ENCODE measurements at places on chromosomes 13 and 19.

GRCh38 chr19:7869453-7869909, 4.7 kb downstream of the PRR36 start:
- DNase-seq: no peak

DNA sequence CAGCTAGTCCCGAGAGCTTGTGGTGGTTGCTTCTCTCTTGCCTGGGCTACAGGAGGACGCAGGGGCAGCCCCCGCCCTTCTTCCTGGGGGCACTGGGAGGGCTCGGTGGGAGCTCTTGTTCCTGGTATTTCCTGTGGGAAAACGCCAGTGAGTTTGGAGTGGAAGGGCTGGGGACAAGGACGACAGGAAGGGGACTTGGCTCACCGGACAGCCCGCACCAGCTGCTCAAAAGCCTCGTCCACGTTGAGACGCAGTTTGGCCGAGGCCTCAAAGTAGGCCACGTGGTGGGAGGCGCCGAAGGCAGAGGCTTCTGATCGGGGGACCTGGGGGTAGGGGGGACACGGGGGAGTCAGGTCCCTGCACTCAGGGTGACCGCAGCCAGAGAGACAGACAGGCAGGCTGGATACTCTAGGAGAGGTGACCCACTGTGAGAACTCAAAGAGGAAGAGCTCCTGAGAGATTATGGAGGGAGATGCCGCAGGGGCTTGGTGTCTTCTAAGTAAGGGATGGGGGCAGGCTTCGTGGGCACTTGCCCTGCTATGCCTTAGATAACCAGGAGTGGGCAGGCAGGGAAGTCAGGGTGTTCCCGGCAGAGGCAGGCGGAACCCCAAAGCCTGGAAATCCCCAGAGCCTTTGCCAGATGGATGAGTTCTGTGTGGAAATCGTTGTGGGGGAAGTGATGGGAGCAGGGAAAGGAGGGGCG, 4.3 kb downstream of the RRAS start:
- no peak for DNase-seq

GRCh38 chr13:86932776-86933334, 738.3 kb upstream of the SLITRK5 start:
- no peak for DNase-seq

DNA sequence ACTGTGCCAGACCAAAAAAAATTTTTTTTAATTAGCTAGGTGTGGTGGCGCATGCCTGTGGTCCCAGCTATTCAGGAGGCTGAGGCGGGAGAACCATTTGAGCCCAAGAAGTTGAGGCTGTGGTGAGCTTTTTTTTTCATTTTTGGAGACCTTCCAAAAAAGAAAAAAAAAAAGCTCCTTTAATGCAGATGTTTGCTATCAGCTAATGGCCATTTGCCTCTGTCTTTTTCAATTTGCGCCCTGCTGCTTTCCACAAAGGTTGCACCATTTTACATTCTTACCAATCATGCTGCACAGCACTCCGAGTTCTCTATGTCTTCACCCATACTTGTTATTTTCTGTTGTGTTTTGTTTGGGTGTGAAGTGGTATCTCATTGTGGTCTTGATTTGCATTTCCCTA, 15.6 kb upstream of the SMARCA4 start:
- DNase-seq: no peak

GRCh38 chr13:74452176-74452575, 318.0 kb upstream of the KLF12 start:
- DNase-seq: no peak

GRCh38 chr19:41426116-41426841, 895 bp downstream of the B3GNT8 start:
- DNase-seq: no peak

- DNase-seq: no peak
Observed at GRCh38 chr13:57632276-57633140, 964 bp downstream of the PCDH17 start.

- no peak for DNase-seq
Observed at GRCh38 chr13:98918771-98919170, 59.1 kb downstream of the DOCK9 start.

GRCh38 chr13:48491423-48492095, 41.3 kb downstream of the RCBTB2 start:
- no peak for DNase-seq

Measured in NCI-H2081 treated with DMSO at 0.1 percent for 48 hours (cell line).